ENCODE measurements at places on chromosomes 13 and 19.

GRCh38 chr19:48671446-48671995 lies 1.3 kb downstream of the NTN5 start:
- peak; percentile 58 for DNase-seq

DNA sequence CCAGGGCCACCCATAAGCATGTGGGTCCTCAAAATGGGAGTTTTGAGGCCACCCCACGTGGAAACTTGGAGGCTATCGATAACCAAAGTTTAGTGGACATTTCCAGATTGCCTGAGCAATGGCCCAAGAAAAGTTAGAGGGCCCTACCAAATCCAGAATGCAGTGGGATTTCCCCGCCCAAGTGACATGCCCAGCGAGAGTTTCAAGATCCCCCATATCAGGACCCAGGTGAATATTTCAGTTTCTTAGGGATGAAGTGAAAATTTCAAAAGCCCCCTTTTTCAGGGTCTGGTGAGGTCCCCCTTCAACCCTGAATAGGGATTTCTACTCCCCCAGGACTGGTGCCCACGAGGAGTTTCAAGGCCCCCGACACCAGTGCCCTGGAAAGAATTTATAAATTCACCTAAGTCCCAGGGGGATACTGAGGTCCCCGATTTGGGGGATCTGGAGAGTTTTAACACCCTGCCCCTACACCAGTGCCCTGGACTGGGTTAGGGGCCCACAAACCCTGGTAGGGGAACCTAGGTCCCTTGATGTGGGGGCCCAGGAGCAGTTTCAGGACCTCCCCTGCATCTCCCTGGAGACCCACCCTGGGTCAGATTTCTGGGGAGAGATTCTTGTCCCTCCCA lies 695 bp downstream of the BST2 start:
- no peak for DNase-seq

- DNase-seq, result peak; percentile 89
Observed at GRCh38 chr19:50358483-50359327, 6.7 kb downstream of the NAPSA start.

GRCh38 chr13:39217471-39217870 lies 179.2 kb downstream of the NHLRC3 start:
- no peak for DNase-seq

DNA sequence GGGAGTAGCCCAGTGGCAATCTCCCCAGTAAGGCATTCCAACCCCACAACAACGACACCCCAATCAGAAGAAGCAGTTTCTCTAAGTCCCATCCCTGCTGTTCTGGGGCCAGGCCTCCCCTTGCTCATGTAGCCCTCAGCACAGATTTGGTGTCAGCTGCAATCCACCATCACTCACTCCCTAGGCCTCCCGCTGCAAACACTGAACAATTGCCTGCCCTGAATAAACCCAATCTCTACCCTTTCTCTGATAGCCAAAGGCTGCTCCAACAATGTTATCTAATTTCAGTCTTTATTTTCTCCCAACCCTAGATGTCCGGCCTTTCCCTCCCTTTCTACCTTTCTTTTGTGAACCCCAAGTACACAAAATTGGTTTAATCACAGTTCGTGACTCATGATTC lies 5.6 kb upstream of the SOX21 start:
- DNase-seq, result no peak

GRCh38 chr19:4140237-4140711 lies 13.2 kb upstream of the CREB3L3 start:
- peak; percentile 44 for DNase-seq

DNA sequence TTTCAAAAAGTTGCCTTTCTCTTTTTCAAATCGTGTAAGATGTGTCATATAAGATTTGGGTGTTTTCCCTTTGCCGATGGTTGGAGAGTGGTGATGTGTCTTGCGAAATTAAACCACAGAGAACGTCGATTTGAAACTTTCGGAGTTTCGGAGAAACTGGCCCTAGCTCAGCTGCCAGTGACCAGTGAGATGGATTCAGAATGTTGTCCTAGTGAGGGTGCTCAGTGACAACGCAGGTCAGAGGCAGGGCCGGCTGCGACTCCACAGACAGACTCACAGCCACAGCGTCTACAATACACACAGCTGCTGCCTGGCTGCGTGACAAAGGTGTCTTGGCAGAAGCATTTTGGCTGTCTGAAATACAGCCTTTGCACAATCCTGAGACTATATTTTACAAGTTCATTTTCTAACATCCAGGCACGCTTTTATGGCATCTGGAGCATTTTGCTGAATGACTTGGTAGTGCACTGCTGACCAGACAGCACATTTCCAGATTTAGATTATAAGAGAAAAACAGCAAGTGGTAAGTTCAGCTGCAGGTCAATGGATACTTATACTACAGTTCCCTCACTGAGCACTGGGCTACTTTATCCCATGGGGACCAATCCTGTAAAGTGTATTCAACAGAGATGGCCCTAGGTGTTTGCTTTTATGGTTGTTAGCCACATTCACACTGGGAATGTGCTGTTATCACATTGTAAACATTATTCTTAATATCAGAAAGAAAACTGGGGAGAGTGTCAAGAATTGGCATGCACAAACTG lies 207.5 kb downstream of the KCNRG start:
- DNase-seq, result peak; percentile 74

DNA sequence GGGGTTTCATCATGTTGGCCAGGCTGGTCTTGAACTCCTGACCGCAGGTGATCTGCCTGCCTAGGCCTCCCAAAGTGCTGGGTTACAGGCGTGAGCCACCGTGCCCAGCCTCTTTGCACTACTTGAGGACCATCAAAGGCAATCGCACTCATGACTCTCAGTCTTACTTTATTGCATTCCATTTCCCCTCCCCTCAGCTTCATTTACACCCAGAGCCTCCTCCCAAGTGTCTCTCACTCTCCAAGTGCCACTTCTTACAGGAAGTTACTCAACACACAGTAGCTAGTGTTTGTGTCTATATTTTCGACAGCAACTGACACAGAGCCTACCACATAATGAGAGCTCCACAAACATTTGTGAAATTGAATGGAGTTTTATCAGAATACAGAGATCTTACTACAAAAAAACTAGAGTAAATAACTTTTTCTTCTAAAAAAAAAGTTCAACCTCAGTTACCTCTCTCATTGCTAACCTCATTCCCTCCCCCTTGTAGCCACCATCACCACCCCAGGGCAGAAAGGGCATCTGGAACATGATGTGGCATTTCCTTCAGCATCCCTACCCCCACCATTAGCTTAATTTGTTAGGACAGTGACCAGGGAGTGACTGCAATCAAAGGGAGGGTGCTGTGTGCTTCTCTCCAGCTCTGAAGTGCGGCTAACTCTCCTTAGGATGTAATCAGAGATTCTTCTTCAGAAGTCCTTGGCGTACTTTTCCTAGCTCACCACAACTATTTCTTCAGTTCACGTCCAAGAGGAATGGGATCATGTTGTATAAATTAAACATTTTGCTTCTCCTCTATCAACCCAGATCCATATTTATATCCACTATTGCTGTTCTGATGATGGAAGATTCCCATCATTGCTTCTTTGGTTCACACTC lies 17.0 kb upstream of the RUBCNL start:
- no peak for DNase-seq

- no peak for DNase-seq
Observed at GRCh38 chr13:87667686-87668085, 3.5 kb upstream of the SLITRK5 start.

- no peak for DNase-seq
Observed at GRCh38 chr19:57651654-57651996, 17.1 kb upstream of the ZSCAN4 start.

DNA sequence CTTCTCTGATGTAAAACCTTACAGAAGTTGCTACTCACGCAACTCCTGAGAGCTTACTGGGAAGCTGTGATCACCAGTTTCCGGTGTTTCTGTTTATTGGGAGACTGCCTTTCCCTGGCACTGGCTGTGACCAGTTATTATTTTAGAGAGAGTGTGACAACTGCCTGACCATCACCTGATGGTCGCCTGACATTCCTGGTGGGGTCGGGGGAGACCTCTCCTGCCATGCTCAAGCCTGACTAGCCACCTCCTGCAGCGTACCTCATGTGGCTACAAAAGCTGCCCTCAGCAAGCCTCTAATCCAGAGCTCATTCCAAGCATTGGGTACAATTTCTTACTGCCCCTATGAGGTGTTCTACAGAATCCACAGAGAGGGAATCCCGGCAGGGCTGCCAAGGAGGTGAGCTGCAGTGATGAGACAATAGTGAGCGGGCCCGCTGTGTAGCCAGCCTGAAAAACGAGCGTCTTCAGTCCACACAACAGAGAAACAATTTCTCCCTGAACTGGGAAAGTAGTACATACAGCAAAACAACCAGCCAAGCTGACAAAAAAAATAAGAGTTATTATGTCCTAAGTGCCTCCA lies 28.7 kb downstream of the GJA3 start:
- DNase-seq, result no peak

GRCh38 chr13:113158946-113159345 lies 498 bp downstream of the PROZ start:
- DNase-seq, result no peak

GRCh38 chr19:3775831-3776230 lies 3.8 kb upstream of the RAX2 start:
- DNase-seq, result no peak

DNA sequence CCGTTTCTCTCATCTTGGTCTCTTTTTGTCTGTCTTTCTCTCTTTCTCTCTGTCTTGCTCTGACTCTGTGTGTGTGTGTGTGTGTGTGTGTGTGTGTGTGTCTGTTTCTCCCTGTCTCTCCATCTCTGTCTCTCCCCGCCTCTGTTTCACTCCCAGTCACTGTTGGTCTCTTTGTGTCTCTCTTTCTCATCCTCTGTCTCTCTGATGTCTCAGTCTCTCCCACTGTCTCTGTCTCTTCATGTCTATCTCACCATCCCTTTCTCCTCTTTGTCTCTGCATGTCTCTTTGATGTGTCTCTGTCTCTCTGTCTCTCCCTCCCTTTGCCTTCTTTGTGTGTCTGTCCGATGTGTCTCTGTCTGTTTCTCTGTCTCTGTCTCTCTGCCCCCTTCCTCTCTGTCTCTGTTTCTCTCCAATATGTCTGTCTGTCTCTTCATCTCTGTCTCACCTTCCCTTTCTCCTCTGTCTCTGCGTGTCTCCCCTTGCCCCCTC lies 2.5 kb downstream of the NFIC start:
- DNase-seq, result no peak

DNA sequence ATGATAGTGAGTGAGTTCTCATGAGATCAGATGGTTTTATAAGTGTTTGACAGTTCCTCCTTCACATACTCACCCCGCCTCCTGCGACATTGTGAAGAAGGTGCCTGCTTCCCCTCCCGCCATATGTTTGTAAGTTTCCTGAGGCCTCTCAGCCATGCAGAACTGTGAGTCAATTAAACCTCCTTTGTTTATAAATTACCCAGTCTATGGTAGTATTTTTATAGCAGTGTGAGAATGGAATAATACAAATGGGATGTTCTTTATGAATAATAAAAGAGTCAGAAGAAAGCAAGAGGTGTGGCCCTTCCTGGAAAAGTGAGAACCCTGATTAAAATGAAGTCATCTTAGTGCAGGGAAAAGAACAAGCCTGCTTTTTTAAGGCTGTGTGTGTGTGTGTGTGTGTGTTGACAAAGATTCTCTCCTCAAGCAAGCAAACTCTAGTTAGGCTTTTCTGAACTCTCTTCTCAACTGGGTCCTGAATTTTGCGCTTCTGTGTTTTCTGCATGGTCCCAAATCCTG lies 18.8 kb upstream of the ARGLU1 start:
- DNase-seq, result no peak

- no peak for DNase-seq
Observed at GRCh38 chr19:30795727-30796126, 423.5 kb downstream of the ZNF536 start.

DNA sequence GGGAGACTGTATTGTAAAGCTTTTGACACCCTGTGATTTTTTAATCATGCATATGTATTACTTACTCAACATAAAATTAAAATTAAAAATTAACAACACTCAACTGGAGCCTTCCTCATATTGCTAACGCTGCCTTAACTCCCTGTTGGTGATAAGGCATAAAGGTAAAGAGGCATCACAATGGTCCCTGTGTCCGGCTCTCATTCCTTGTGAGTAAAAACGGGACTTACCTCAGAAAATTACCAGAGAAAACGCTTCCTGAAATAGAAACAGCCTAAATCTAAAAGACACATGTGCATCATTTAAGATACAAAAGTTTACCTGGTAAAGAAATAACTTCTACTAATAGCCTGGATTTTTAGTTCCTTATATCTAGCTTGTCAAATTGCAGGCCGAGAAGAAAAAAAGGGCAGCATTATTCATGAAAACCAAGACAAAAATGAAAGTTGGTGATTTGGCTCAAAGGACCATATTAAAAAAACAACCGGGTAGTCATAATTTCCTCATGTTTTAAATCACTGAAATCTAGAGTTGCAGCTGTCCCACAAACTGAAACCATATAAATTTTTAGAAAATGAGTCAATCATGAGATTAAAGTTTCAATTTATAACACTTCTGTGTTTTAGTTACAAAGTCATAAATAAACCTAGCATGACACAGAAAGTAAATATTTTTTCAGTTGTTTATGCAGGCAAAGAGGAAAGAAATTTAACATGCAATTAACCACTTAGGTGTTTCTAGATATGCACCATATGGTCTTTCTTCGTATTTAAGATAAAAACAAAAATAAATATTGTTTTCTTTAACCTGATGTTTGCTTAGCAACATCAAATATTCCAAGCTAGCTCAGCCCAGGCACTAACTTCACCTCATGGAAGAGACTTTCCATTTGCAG lies 94.7 kb downstream of the MIPEP start:
- peak; percentile 57 for DNase-seq

- no peak for DNase-seq
Observed at GRCh38 chr19:13097463-13098258, 5.0 kb downstream of the LYL1 start.

GRCh38 chr19:3908266-3909054 lies 24.4 kb upstream of the NMRK2 start:
- DNase-seq, result no peak

- no peak for DNase-seq
Observed at GRCh38 chr13:112803422-112803821, 113.6 kb downstream of the ATP11A start.

DNA sequence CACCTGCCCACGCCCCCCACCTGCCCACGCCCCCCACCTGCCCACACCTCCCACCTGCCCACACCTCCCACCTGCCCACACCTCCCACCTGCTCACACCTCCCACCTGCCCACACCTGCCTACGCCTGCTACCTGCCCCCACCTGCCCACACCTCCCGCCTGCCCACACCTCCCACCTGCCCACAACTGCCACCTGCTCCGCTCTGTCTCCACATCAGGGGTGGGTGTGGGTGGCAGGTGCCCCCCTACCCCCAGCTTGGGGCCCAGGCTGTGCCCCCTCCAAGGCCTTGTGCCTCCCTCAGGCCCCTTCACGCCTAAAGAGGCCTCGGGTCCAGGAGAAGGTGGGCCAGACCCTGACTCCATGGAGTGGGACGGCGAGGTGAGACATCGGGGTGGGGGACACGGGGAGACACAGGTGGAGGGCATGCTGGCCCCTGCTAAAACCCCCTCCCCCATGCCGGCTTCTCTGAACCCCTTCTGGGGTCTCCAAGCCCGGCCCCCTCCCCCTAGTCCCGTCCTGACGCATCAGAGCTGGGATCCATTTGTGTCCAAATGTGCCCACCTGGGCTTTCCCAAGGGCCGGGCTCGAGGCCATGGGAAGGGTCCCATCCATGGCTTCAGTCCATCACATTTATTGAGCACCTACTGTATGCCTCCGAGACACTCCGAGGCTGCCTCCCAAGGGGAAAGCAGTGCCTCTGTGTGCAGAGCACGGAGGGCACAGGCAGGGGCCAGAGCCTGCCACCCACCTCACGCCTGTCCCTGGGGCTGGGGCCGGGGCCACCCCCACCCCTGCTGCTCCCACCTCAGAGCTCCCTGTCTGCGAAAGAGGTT lies 4.9 kb downstream of the PLK5 start:
- no peak for DNase-seq

All from tongue (tissue), 3 donors.